ENCODE measurements at places on chromosomes 4 and X. TPM values are rescaled to one million over a fixed set of nuclear protein-coding genes. Genes with fewer than 3 reads are reported as not detected.

AMTN gene
- total RNA-seq = not detected

ZNF630 gene
- 0.49 TPM for total RNA-seq

DKK2 gene
- total RNA-seq = not detected

ARAF gene
- total RNA-seq = 56.3 TPM

CENPI gene
- total RNA-seq = 13.1 TPM

ZNF157 gene
- 0.07 TPM for total RNA-seq

RAI2 gene
- not detected for total RNA-seq

DUX4 gene
- not detected for total RNA-seq

SLC10A6 gene
- total RNA-seq = not detected

INTU gene
- 2.0 TPM for total RNA-seq

NFKB1 gene
- total RNA-seq = 18.0 TPM

BBS12 gene
- 3.3 TPM for total RNA-seq

TRMT10A gene
- total RNA-seq = 4.1 TPM

CSN1S1 gene
- total RNA-seq = not detected

LGI2 gene
- 0.06 TPM for total RNA-seq
